Stimulated activated CD8-positive, alpha-beta memory T cell treated with anti-CD3 and anti-CD28 coated beads, Interleukin-4, amount 100 ng/mL, for 24 hours (primary cell): ENCODE measurements at places on chromosomes 13 and 19.

DNA sequence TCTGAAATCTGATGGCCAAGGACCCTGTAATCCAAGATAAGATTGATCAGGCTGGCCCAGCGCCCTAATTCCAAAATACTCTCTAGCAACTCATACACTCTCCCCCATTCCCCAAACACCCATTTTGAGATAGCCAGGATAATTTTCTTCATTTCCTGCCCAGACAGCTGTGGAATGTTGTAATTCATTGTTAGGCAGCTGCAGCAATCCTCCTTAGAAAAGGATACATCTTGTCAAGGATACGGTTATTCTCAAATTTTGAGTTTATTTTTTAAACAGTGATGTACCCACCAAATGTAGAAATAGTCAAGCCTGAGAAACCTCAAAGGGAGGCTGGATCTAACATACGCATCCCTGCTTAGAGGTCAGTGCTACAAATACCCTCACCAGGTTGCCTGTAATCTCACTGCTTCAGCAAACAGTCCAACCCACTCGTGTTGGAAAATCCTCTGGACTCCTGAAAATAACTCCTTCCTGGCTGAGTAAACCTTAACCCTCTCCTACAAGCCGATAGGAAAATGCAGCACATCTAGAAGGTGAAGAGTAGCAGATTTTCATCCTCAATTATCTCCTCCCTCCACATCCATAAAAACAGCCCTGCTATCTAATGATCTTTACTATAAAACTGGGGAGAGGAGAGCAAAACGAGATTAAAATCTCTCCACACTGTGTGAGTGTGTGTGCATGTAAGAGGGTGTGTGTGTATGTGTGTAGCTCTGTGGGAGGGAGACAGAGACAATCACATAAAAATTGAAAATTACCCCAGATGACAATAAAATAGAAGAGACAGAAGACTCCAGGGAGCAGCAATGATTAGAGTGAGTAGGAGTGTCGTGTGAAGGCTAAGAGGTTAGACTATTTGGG lies 683.1 kb downstream of the DIAPH3 start:
- DNase-seq: no peak

- no peak for DNase-seq
These were observed 11.4 kb downstream of the ARID3A start for GRCh38 chr19:937259-937694.

GRCh38 chr19:12666265-12667048 lies at the start of the genes MAN2B1 and WDR83:
Gene MAN2B1 (minus strand): TSS chr19:12666742. CDS start chr19:12666701, 41 bp downstream.
Gene WDR83 (plus strand): TSS chr19:12666807. CDS start chr19:12669791, 2,984 bp downstream.
- peak; percentile 75 for DNase-seq

GRCh38 chr13:78015782-78016181 lies 97.2 kb upstream of the EDNRB start:
- no peak for DNase-seq

GRCh38 chr13:32178763-32179162 lies 136.4 kb downstream of the ZAR1L start:
- no peak for DNase-seq

DNA sequence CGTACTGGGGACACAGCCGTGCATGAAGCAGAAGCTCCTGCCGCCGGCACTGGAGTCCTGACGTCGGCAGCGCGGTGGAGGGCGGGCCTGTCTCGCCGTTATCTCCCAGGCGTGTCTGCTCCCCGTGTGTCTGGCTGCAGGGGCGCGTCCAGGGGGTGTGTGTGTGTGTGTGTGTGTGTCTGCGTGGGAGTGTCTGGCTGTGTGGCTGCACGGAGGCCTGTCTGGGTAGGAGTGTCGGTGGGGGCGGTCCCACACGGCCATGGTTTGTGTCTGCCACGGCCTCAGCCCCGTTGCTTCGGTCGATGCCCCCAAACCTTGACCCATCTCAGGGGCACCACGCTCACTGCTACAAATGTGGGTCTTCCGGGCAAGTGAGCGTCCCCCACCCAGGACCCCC lies 18.3 kb downstream of the ARID3A start:
- no peak for DNase-seq

- DNase-seq: no peak
These were observed 42.5 kb upstream of the SCEL start for GRCh38 chr13:77492982-77493381.

DNA sequence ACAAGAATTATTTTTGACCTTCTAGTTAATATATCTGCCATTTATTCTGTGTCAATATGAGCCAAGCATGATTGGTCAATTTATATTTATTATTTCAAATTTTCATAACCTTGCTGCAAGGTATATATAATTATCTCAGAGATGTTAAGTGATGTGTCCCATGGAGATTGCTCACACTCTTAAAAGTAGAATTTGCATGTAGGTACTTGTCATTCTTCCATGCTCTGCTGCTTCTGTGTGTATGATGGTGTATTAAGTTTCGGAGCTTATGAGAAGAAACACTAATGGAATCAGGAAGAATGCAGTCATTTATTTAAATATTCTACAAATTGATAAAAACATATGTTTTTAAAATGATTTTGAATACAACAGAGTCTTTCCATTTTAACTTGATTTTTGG lies 586.8 kb upstream of the MIR17HG start:
- DNase-seq: no peak

DNA sequence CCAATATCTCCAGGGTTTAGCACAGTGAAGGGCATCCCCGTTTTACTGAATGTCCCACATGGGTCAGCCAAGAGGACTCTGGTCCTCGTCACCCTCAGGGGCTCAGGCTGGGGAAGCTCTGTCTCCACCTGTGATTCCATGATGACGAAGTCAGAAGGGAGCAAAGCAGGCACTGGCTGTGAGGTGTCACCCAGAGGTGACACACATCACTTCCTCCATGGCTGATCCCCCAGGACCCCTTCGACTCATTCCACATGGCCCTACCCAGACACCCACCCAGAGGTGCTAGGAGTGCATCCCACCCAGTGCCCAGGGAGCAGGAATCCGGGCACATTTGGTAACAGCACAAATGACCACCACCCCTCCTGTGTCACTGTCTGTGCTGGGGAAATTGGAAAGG lies 145.2 kb upstream of the VSTM2B start:
- DNase-seq: no peak

DNA sequence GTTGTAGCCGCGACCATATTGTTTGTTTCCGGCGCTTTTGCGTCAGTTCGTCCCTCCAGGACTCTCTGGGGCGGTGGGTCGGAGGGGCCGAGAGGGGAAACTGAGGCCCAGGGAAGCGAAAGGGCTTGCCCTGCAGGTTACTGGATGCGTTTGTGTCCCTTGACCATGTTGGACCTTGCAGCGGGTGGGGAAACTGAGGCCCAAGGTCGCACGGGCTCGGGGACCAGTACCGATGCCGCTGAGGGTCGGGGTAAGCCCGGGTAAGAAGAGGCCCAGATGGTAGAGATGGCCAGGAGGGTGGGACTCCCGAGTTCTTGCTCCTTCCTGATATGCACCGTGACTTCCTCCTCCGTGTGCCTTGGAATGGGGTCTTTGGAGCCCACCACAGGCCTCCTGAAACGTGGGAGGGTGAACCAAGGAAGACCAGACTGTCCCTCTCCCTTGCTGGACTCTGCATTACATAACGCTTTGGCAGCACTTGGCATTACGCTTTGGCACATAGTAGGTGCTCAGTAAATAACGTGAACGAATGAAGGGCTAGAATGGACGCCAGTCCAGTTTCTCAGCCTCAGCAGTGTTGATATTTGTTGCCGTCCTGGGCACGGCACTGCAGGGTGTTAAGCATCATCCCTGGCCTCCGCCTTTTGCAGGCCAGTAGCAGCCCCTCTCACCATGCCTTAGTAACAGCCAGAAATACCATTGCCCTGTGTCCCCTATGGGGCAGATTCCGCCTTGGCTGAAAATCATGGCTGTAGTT lies 743 bp downstream of the CHAF1A start:
- no peak for DNase-seq

- DNase-seq: no peak
These were observed 378.3 kb downstream of the GPC5 start for GRCh38 chr13:91776611-91777193.

DNA sequence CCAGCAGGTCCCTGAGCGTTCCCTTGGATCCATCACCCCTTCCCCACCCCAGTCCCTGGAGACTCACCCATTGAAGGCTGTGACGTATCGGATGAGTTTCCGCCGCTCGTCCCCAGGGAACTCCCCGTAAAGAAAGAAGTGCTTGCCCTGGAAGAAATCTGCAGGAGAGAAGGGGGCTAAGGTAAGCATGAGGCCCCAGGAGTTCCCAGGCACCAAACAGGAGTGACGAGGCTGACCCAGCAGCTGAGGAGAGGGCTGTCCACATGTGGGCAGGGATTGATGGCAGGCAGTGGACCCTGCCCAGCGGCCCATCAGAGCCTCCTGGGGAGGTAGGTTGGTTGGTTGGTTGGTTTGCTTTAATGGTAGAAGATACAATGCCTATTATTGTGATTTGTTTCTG lies 11.1 kb downstream of the ZNF575 start:
- no peak for DNase-seq

GRCh38 chr13:70051531-70051930 lies 56.1 kb upstream of the ATXN8OS start:
- no peak for DNase-seq

DNA sequence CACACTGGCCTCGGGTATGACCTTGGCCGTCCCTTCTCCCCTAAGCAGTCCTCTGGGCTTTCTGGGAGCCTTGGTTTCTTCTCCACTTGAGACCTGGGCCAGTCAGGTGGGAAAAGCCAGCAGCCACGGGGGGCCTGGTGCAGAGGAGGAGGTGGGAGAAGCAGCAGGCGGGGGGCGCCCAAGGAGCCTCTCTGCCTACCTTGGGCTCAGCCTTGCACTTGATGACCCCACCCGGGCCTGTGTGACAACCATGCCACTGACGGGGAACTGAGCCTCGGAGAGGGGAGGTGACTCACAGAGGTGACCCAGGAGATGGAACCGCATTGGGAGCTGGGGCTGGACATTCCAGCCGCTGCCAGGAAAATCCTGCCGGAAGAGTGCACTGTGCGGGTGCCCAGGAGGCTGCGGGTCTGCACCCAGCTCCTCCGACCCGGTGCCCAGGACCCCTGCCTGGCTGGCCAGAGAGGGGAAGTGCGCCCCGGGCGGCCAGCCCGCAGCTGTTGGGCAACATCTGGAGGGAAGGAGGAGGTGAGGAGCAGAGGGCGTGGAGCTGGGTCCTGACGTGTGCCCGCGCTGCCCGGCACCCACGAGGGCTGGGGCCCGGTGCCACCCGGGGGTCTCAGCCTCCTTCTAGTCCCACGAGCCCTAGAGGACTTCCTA lies 23.4 kb upstream of the SLC7A10 start:
- DNase-seq: no peak

DNA sequence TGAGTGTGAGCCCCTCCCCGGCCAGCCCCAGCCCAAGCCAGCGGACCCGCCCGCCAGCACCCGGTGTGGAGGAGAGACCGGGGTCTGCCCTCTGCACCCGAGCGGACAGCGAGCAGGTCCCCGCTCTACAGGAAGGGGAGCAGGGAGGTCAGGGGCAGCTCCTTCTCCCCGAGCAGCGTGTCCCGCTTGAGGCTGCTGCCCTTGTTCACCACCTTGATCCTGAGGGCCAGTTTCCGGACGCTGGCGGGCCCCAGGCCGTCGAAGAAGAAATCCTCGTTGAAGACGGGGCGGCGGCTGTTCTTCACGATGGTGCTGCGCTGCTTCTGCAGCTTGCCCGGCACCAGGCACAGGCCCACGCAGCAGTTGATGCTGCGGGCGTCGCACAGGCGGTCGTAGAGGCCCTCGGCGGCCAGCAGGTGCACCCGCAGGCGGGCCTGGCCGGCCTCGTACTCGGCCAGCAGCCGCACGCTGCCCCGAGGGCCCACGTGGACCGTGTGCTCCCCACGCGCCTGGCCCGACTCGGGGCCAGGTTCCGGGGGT lies 1.9 kb downstream of the C2CD4C start:
- no peak for DNase-seq

DNA sequence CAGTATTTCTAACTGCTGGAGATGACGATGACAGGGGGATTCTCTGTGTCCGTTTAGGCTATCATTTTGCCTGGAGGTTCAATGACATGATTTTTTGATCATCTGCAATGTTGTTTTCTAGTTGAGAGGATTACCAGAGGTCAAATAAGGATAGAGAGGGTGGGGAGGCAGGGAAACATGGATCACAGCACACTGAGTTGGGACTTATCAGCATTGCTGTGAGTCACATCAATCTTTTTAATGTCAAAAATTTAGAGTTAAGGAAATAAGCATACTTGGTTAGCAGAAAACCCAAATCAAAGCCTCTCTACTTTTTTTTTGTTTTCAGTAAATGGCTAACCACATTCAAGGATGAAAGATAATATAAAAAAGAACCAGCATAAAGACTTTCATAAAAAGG lies 43.0 kb upstream of the CSNK1A1L start:
- no peak for DNase-seq

DNA sequence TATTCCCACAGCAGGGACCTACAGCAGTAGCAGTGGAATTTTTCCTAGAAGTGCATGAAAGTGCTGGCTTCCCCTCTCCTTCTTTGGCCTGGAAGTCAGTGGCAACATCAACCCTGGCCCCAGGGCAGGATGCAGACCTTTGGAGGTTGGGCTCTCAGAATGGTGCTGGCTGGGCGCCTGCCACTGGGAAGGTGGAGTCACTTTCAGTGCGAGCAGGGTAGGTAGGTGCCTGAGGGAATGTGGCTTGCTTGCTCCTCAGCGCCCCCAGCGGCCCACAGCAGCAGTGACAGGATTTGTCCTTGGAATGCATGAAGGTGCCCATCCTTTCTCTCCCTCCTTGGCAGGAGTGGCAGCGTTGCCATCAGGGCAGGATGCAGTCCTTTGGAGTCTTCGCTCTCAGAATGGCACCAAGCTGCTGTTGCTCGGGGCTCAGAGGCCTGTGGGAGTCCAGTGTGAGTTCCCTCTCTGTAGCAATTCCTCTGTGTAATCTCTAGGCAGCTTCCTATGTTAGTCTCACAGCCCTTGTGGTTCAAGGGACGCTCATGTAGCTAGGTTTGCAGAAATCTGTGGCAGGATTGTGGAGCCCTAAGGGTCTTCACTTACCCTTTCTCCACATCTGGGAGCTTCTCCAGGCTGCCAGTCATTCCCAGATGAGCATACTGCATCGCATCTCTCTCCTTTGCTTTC lies 354.4 kb upstream of the DACH1 start:
- DNase-seq: no peak

DNA sequence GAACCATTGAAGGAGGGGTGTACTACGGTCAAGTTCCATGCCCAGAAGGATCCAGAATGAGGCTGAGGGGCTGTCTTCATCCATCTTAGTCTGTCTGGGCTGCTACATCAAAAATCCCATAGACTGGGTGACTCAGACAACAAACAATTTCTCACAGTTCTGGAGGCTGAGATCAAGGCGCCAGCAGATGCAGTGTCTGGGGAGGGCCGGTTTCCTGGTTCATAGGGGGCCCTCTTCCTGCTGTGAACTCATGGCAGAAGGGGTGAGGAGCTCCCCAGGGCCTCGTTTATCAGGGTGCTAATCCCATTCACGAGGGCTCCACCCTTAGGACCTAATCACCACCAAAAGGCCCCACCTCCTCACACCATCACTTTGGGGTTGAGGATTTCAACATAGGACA lies 14.7 kb upstream of the KCTD15 start:
- no peak for DNase-seq

DNA sequence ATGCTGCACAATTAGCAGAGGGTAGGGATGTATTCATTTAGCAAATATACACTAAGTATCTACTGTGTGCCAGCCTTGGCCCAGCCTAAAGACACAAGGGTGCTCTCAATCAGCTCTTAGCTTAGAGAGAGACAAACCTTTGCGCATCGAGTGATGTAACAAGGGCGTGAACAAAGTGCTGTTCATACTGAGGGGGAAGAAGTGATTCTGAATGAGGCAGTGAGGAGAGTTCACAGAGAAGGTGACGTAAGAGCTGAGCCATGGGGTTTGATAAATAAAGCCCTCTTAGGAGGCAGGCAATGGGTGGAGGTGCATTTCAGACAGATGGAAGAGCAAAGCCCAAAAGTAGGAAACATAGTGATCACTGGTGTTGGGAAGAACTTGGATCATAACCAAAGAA lies 68.5 kb downstream of the FLT1 start:
- no peak for DNase-seq
